Stimulated activated CD8-positive, alpha-beta memory T cell treated with anti-CD3 and anti-CD28 coated beads, Interleukin-7, amount 100 ng/mL, for 24 hours (primary cell): ENCODE measurements at places on chromosomes 4 and X.

GRCh38 chrX:79139446-79139845, 5.0 kb upstream of the GPR174 start:
- no peak for DNase-seq

GRCh38 chrX:154123241-154124219, 20.5 kb upstream of the OPN1LW start:
- DNase-seq, result no peak

DNA sequence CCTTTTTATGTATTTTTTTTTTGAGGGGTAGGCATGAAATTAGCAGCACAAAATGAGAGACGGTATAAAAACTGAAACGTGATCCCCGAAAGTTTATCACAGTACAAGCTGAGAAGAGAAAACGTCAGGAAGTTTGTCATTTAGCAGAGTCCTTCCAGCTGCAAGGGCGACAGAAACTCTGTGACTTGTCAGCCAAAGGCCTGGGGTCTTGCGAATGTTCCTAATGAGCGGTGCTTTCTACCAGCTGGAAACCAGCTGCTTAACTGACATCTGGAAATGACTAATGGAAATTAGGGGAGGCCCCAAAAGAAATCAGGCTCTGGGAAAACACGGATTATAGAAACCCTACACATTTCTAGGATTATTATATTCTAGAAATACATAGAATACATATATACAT, 66.5 kb downstream of the CHRNA9 start:
- no peak for DNase-seq

- no peak for DNase-seq
Observed at GRCh38 chr4:127425202-127425845, 207.4 kb upstream of the INTU start.

- no peak for DNase-seq
Observed at GRCh38 chrX:41518127-41518840, 71.1 kb downstream of the NYX start.

- no peak for DNase-seq
Observed at GRCh38 chrX:109719264-109719663, 13.8 kb downstream of the ACSL4 start.

DNA sequence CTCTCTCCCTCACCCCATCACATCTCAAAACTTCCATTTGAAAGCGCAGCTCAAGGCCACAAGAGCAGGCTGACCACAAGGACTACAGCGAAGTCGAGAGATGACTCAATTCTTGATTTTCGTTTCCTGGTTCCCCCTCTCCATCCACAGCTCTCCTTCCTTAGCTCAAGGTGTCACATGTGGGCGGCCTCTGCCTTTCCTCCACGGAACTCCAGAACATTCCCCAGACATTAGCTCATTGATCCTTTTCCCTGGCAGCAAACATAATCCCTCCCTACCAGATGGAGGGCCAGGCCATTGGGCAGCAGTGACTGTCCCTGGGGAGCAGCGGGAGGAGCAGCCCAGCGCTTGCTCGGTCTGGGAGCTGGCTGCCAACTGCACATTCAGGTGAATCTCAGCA, 56.3 kb downstream of the CCDC149 start:
- DNase-seq, result no peak

- no peak for DNase-seq
Observed at GRCh38 chr4:61177367-61177766, 22.8 kb upstream of the ADGRL3 start.

DNA sequence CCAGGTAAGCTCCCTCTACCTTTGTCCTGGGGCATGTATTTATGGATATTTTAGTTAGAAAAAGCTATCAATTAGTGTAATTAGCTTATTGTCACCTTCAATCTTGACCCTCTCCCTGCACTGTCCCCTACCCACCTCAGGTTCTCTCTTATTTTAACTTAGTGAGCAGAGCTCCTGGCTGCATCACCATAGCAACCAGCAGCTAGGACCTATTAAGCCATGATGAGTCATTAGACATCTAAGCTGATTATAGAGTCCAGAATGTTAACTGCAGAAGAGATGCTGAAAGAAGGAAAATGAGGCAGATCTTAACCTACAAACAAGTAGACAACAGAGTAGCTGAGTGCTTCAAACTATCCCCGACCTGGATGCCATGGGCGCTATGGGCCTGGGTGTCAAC, 36.6 kb downstream of the MAGEE2 start:
- DNase-seq, result no peak

GRCh38 chr4:56261027-56261426, 126.3 kb downstream of the AASDH start:
- DNase-seq, result peak; percentile 12

DNA sequence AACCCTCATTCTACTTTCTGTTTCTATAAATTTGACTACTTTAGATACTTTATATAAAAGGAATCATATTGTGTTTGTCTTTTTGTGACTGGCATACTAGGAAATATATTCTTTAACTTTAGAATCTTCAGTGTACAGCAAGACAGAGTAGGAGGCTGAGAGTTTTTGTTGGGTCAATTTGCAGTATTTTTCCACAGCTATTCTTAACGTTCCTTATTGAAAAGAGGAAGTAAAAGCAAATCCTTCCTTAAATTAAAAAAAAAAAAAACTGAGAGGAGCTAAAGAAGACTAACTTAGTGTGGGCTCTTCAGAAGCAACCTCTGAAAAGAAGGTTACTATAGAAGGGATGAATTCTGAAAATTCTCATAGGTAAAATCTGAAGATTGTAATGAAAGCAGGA, 1194.6 kb downstream of the ADGRL3 start:
- no peak for DNase-seq

- DNase-seq, result no peak
Observed at GRCh38 chr4:106767991-106768390, 268.1 kb downstream of the DKK2 start.

DNA sequence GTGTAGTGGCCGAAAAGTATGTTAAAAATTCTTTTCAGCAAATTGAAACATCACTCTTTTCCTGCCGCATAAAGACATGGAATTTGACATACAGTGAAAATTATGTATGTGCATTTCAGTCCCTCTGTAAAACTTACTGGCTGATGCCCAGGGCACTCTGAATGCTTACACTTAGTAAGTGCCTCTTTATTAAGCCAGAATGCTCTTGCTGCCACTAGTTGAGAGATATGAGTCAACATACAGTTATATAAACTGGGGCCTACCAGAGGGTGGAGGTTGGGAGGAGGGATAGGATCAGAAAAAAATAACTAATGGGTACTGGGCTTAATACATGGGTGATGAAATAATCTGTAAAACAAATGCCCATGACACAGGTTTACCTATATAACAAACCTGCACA, 38.1 kb upstream of the TRPC5 start:
- no peak for DNase-seq

- no peak for DNase-seq
Observed at GRCh38 chr4:82225030-82225429, 148.8 kb downstream of the HNRNPD start.

DNA sequence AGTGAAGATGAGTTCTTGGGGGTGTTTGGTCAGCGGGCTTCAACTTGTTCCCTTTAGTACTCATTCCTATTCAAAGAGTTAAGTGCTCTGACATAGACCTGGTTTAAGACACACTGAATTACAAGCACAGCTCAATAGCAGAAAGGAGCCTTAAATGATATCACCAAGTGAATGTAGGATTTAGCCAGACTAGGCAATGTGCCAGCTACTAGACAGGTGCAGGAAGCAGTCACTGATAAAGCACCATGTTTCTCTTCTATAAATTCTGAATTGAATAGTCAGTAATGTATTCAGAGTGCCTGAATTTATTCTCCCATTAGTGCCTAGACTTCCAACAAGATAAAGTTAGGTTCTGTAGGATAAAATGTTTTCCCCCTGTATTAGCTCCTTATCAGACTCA, 63.6 kb downstream of the ASB9 start:
- no peak for DNase-seq

DNA sequence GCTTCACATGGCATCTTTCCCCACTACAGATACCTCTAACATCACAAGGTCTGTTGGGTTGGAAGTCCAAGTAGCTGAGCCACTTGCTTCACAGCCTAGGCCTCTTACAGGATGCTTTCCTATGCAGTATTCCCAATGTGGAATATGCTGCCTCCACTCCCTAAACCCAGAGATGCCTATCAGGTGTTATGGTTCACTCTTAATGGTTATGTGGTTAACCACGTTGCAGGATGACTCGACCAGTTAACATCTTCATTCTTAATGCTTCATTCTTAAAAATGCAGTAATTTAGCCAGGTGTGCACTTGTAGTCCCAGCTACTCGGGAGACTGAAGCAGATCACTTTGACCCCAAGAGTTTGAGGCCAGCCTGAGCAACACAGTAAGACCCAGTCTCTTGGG, 24.2 kb downstream of the HAUS3 start:
- DNase-seq, result no peak

GRCh38 chr4:41349021-41349420, 92.3 kb downstream of the UCHL1 start:
- no peak for DNase-seq

DNA sequence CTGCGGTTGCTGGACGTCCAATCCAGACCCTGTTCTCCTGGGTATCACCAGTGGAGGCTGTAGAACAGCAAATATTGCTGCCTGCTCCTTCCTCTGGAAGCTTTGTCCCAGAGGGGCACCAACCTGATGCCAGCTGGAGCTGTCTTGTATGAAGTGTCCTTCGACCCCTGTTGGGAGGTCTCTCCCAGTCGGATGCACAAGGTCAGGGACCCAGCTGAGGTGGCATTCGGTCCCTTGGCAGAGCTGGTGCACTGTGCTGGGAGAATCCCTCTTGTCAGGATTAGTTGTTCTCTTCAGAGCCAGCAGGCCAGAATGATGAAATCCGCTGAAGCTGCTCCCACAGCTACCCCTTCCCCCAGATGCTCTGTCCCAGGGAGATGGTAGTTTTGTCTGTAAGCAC, 110.3 kb upstream of the ZXDB start:
- DNase-seq, result no peak

DNA sequence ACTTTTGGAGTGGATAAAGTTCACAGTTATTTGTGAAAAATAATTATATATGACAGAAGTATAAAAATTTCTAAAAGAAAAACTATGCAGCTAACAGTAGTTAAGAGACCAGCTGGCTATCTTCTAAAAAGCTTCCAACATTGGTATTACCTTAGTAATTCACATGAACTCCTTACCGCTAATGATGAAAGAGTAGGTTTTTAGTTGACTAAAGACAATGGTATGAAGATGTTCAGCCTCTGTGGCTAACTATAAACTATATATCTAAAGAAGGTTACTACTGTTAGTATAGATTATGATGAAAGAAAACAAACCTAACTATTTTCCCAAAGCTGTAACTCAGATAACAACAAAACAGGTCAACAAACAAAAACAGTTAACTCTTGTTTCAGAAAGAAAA, 10.4 kb downstream of the CCNI start:
- DNase-seq, result no peak

DNA sequence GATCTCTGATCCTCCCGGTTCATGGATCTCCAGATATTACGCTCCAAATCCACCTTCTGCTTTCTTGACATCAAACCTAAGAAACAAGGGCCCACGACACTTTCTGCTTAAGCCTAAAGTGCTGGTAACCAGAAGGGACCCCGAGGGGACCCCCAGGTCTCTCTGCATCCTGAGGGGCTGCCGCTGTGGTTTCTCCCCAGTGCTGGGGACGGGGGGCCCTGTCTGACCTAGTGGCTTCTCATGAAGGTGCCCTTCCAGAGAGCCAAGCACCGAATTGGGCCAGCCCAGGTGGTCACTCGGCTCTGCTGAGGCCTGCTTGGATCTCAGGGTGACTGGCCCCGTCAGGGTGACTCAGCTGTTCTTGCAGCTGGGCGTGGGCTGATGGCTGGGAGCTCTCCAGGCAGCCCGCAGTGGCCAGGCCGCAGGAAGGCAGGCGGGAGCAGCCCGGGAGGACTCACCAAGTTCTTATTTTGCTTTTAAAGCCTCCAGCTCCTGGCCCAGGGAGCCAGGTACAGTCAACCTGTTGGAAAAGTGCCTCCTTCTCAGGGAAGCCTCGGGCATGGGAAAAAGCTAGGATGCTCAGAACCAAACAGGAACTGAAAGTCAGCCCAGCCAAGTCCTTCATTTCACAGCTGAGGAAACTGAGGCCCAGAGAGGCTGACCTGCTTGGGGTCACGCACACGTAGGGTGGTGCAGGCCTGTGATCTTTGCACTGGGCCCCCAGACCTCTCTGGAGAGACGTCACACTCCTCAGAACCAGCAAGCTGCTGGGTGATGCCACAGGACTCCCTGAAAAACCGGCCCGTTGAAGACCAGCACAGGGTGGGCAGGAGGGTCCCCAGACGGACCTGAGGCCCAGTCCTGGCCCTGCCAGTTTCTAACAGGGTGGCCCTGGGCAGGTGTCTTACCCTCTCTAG, 16.7 kb downstream of the BLOC1S4 start:
- no peak for DNase-seq

DNA sequence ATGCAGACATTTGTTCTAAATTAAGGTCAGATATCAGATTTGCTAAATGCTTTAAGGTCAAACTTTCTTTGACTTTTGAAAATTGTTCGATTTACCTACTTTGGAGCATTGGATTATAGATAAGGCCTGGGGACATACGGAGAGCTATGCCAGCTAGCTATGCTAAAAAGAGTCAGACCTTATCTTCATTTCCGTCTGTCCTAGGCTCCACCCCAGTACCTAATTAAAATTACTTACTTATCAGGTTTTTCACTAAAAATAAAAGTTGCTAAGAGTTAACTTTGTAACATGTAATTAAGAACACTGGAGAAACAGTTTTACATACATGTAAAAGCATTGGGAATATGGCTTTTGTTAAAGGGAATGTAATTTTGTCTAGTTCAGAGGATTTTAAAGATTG, 7.1 kb upstream of the TMEM35A start:
- DNase-seq, result no peak

- DNase-seq, result no peak
Observed at GRCh38 chr4:13829457-13829856, 201.9 kb upstream of the BOD1L1 start.

DNA sequence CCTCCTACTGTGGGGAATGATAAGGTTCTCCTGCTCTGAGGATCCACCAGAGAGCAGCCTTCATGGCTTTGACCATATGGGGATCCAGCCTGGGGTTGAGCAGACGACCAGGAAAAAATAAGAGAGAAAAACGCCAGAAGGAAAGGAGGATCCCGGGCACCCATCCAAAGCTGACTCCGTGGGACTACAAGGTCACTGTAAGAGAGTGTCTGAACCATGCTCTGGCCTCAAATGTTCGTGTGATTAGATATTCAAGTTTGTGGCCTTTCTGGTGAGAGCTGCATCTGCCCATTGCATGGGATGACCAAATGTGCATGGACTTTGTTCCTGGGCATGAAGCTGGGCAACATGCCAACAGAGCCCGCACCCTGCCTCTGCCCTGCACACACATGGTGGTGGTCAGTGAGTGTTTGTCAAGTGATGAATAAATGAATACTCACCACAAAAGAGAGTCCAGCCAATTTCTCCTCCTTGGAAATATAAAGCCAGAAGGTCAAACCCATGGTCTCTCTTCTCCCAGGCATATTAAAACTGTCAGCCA, 346.0 kb upstream of the GATB start:
- no peak for DNase-seq
